ENCODE measurements at places on chromosomes 4 and X.

- no peak for DNase-seq
Measured at GRCh38 chr4:175871774-175872405, 59.8 kb upstream of the GPM6A start.

DNA sequence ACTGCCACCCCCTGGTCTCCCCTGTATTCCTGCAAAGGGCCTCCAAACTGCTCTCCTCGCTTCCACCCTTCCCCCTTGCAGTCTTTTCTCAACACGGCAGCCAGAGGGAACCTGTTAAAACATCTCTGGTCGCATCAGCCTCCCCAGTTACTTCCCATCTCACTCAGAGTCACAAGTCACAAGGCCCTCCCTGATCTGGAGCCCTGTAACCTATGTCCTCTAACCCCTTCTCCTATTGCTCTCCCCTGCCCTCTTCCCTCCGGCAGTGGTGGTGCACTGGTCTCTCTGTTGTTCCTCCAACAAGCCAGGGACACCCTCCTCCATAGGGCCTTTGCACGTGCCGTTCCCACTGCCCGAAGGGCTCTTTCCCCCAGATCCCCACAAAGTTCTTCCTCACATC, 73.2 kb downstream of the SH3KBP1 start:
- DNase-seq = no peak

DNA sequence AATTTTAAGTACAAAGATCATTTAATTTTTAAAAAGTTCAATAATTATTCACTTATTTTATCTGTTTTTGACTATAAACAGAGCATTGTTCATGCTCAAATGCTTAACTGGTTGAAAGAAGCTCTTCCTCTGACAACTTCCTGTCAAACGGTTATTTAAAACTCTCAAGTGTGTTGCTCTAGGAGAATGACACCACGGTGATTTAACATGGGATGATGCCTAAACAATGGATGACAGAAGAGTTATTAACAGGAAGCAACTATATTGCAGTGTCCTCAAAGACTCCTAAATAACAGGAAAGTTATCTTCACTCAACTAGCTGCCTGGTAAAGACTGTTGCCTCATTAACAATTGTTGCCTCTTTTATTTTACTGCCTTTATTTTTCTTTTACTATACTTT, 509.6 kb downstream of the PACRGL start:
- DNase-seq = no peak

GRCh38 chrX:10109695-10110094, 47.1 kb upstream of the CLCN4 start:
- no peak for DNase-seq

DNA sequence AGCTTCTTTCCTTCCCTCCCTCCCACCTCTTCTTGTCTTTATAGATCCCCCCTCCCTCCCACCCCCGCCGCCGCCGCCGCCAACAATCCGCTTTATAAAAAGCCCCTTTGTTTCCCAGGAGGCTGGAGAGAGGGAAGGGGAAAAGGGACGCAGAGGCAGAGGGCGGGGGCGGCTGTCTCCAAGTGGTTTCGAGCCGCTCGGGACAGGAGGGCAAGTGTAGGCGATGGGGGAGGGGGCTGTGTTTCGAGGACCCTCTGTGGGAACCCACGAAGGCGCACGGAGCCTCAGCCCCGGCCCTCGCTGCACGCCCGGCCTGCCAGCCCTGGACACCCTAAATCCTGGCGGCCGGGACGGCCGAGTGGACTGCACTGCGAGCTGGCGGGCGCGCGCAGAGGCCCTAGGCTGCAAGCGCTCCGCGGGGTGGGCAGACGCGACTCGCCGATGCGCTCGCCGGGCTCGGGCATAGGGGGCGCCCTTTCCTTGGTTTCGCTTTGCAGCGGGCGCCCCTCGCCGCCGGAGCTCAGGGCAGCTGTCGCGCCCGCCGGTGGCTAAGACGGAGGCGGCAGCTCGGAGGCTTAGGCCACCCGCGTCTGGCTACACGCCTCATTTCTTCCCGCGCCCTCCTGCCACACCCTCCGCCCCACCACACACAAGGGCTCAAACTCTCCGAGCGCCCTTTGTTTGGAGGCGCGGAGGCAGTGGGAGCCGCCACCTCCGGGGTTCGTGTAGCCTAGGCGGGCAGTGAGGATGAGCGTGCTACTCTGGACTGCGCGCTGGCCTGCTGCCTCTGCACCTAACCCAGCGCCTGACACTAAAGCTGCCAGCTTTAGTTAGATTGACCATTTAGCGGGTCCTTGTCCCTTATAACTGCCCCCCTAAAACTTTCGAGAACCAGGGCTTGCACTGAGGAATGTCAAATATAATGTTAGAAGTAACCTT, 2.2 kb downstream of the MAMLD1 start:
- peak; percentile 42 for DNase-seq

GRCh38 chr4:40719008-40719623, 30.6 kb upstream of the NSUN7 start:
- DNase-seq = peak; percentile 80

GRCh38 chr4:102439236-102439614, 61.9 kb upstream of the NFKB1 start:
- DNase-seq = peak; percentile 94

DNA sequence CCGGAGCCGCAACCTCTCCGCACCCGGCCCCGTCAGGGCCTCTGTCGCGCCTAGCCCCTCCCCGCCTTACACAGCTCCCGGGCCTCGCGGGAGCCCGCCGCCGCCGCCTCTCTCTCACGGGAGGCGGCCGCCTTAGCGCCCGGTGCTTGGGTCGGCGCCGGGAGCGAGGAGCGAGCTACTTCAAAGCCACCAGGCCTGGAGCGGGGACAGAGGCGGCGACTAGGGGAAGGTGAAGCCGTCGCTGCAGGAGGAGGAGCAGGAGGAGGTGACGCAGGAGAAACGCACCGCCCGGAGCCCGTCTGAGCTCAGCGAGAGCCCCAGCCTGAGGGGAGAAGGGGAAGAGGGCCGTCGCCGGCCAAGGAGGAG, 250 bp downstream of the USP9X start:
- peak; percentile 59 for DNase-seq

GRCh38 chrX:109841257-109841656, 108.2 kb upstream of the ACSL4 start:
- DNase-seq = no peak

DNA sequence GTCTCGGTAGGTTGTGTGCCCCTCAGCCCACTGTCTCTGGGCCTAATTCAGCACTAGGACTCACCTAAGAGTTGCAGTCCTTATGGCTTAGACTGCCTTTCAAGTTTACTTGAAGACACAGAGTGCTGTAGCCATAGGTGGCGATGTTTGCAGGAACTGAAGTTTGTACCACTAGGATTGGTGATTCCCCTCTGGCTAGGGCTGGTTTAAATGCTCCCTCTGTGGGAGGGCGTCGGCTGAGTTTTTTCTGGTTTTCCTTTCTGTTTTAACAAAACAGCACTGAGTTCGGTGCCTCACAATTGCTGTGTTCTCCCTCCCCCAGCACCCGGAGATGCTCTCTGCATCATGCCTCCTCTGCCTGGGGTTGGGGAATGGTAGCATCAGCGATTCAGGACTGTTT, 480.9 kb downstream of the PCDH11X start:
- DNase-seq = no peak

GRCh38 chrX:71482228-71482958, 50.5 kb upstream of the OGT start:
- DNase-seq = peak; percentile 6

DNA sequence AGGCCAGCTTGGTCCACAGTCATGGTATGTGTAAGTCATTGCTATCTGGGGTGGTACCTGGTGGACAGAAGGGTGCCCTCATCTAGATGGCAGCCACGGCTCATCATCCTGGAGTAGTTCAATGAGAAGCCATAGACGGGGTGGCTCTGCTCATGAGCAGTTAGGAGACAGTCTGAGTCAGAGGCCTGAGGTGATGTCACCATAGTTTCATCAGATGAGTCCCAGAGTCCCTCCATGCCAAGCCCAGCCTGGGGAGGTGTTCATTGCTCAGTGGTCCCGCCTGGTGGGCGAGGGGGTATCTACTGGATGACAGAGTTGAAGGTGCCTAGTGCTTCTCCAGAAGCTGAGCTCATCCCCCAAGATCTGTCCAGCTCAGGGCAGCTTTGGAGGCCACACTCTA, 49.8 kb downstream of the DLG3 start:
- peak; percentile 40 for DNase-seq

GRCh38 chr4:2800691-2801596, 8.1 kb downstream of the SH3BP2 start:
- DNase-seq = no peak

- peak; percentile 46 for DNase-seq
Measured at GRCh38 chrX:38172596-38172995, 48.1 kb downstream of the SRPX start.

DNA sequence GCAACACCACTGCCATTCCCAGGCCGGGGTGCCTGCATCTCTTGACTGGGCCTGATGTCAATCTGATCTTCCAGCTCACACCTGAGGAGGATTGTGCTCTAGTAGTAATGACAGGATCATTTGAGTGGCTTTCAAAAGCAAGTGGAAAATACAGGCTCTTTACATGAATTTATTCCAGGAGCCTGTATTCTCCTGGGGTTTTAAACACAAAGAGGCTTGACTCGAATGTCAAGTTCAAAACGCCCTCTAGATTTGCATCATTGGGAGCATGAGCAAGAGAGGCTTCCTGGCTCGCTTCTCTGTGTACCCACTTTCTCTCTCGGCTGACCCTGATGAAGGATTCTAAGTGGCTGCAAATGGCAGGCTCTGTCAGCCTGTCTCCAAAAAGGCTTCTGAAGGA, 199.5 kb upstream of the PUDP start:
- no peak for DNase-seq

- DNase-seq = no peak
Measured at GRCh38 chr4:78311306-78311705, 240.3 kb upstream of the ANXA3 start.

DNA sequence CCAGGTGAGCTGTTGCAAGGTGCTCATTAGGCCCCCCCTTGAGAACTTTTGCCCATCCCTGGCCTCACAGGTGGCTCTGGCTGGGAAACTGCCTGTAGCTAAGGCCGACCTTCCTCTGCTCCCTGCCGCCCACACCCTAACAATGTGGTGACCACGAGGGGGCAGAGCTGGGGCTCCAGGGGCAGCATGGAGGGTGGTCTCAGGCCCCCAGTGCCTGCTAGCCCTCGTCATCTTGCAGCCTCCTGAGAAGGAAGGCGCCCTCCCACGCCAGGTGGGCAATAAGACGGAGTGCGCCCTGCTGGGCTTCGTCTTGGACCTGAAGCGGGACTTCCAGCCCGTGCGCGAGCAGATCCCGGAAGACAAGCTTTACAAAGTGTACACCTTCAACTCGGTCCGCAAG, 32.4 kb downstream of the ATP2B3 start:
- DNase-seq = no peak

DNA sequence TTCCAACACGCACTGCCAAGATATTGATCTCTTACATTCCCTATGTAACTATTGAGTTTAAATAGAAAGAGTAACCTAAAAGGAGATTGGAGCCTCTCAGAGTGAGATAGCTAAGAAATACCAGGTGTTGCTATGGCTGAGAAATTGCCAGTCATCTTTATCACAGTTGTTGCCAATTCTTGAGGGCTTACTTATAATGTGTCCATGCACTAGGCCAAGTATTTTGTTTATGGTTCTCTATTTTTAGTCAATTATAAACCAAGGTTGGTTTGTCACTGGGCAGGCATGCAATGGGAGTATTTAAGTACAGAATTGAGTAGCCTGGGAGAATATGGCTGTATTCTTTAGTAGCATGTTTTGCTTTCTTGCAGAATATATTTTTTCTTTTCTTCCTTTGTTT, 201.6 kb downstream of the TEX13A start:
- DNase-seq = no peak

DNA sequence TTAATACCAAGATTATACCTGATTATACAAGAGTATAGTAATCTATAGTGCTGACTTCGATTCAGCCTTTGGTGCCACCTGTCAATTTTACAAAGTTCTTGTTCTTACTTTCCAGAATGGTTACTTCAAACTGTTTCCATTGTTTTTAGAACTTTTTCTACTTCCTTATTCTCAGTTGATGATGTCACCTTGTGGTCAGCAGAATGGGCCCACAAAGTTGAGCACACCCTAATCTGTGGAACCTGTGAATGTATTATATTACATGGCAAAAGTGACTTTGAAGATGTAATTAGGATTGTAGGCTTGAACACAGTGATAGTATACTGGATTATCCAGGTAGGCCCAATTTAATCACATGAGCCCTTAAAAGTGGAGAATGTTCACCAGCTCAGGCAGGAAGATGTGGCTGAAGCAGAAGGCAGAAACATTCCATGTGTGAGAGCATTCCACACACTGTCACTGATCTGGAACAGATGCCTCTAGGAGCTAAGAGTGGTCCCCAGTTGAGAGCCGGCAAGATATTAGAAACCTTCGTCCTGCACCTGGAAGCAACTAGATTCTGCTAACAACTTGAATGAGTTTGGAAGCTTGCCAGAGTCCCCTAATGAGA, 6.3 kb upstream of the SGMS2 start:
- DNase-seq = no peak

GRCh38 chrX:150581093-150581775, 12.8 kb downstream of the MTM1 start:
- peak; percentile 62 for DNase-seq

Measured in epithelial cell of esophagus (primary cell).